ENCODE measurements at places on chromosomes 4 and X.

GRCh38 chr4:121642876-121643585, 53.7 kb downstream of the ANXA5 start:
- peaks cover 11% of the 10 kb centered on the region for H3K4me1 ChIP-seq
- no peak for DNase-seq
- H3K36me3 ChIP-seq, result no peaks in the 10 kb centered on the region
- H3K27me3 ChIP-seq, result no peaks in the 10 kb centered on the region
- H3K4me3 ChIP-seq, result no peak overlapping the region

DNA sequence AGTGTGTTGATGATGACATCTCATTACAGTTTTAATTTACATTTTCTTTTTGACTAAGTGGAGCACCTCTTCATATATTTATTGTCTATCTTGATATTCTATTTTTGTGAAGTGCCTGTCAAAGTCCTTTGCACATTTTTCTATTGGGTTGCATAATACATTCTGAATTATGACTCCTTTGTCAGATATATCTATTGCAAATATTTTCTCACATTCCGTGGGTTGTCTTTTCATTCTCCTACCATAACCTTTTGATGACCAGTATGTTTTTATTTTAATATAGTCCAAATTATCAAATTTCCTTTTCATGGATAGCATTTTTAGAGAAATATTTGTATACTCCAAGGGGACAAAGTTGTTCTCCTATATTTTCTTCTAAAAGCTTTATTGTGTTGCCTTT, 126.4 kb downstream of the PJA1 start:
- no peak overlapping the region for H3K27ac ChIP-seq
- H3K27me3 ChIP-seq, result no peaks in the 10 kb centered on the region
- no peak overlapping the region for H3K4me3 ChIP-seq
- H3K4me1 ChIP-seq, result peaks cover 12% of the 10 kb centered on the region
- no peak for DNase-seq

GRCh38 chr4:159944477-159944876, 841.6 kb downstream of the RAPGEF2 start:
- H3K27ac ChIP-seq, result no peak overlapping the region
- no peak for DNase-seq
- peaks cover 4% of the 10 kb centered on the region for H3K4me1 ChIP-seq

DNA sequence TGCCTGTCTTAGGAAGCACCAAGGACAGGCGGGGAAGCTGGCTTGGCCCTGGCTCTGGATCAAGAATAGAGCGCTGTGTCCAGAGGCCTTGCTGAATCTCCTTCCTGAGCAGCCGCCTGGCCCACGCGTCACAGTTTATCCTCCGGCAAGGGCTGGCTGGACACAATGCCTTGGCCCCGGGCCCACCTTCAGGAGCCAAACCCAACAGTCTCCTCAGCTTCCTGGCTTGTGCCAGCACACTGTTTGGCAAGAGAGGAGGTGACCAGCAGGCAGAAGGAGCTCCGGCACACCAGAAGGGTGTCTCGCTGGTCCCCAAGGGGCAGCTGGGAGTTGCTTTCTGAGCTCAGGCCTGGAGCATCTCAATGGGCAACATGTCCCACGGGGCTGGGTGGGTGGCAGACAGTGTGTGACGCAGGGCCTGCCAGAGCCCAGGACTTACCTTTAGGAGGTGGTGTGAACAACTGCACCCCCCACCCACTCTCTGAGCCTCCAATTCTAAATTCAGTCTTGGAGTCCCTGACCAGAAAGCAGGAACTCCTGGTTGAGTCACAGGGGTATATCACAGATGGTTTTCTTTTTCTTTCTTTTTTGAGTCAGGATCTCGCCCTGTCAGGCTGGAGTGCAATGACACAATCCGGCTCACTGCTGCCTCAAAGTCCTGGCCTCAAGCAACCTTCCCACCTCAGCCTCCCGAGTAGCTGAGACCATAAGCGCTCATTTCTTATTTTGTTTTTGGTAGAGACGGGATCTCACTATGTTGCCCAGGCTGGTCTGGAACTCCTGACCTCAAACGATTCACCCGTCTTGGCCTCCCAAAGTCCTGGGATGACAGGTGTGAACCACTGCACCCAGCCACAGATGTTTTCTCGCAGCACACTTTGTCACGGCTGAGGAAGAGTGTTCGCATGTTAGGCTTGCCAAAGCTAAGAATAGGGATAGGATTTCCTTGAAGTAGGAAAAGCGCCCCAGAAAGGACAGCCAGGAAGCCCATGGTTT, 361.2 kb downstream of the BCOR start:
- no peaks in the 10 kb centered on the region for H3K36me3 ChIP-seq
- peaks cover 8% of the 10 kb centered on the region for H3K4me1 ChIP-seq
- DNase-seq, result no peak
- H3K27me3 ChIP-seq, result peaks cover 1% of the 10 kb centered on the region

DNA sequence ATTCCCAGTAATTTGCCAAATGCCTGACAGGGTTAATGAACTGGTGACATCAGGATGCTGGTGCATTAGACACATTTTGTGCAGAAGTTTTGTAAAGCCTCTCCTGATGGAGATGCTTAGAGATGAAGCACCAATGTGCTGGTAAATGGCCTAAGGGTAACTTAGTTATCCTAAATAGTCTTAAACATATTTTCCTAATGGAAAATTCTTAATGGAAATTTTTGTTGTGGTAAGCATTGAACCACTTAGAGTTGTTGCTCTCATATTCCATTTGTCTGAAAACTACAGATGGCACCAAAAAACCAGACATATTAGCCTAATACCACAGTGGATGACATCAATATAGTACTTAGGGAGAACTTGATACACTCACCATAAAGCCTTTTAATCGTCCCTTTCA, 154.5 kb upstream of the ANK2 start:
- H3K4me3 ChIP-seq, result no peak overlapping the region
- H3K27ac ChIP-seq, result no peak overlapping the region
- no peaks in the 10 kb centered on the region for H3K27me3 ChIP-seq
- no peaks in the 10 kb centered on the region for H3K36me3 ChIP-seq
- no peak for DNase-seq
- H3K4me1 ChIP-seq, result peaks cover 23% of the 10 kb centered on the region

Measured in mesothelial cell of epicardium (in vitro differentiated cells).